GM19239 (cell line): ENCODE measurements at places on chromosomes 12 and 14.

GRCh38 chr12:24533716-24534352 is 415.1 kb downstream of the BCAT1 start:
- DNase-seq = no peak

- DNase-seq = no peak
Measured at GRCh38 chr12:12735301-12735700, 18.1 kb downstream of the CDKN1B start.

DNA sequence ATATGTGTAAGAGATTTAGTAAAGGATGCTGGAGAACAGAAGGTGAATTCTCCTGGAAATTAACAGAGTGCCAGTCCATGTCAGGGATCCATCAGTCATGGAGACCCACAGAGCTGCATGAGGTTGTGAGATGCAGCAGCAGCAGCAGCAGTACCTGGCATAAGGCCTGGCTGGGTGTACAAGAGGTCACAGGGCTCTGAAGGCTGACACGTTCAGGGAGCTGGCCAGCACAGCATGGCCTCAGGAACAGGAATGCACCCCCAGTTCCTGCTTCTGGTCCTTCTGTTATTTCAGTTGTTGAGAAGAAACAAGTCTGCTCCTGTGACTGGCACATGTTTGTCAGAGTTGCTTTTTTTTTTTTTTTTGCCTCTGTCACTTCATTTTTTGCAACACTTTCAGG is 210.8 kb downstream of the CNTN1 start:
- DNase-seq = no peak

DNA sequence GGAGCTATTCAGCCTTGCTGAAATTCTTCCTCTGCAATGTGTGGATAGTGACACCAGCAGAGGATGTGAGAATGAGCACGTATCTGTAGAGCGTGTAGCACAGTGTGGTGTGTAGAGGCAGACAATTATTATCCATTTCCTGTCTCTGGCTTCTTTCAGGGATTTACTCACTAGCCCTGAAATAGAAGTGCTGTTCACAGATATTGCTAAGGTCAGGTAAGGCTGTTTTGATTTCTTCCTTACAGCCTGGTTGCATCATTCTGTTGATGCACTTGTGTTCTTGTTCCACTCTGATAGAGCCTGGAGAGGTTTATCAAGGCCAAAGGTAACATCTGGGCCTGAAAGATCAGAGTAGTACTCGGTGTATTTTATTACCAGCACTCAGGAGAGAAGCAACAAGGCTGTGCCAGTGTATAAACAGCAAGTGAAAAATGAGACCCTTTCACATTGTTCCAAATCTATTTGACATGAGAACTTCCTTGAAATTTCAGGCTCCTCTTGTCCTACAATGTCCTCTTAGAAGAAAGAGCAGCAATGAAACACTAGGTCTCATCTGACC is 16.7 kb downstream of the ARG2 start:
- no peak for DNase-seq

DNA sequence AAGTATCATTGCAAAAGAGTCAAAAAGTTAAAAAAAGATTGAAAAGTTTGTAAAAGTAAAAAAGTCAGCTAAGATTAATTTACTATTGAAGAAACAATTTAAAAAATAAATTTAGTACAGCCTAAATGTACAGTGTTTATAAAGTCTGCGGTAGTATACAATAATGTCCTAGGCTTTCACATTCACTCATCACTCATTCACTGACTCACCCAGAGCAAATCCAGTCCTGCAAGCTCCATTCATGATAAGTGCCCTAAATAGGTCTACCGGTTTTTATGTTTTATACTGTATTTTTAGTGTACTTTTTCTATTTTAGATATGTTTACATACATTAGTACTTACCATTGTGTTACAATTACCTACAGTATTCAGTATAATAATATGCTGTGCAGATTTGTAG is 43.9 kb upstream of the ABCC9 start:
- no peak for DNase-seq

GRCh38 chr12:4246116-4246515 is 27.4 kb upstream of the CCND2 start:
- DNase-seq = no peak

DNA sequence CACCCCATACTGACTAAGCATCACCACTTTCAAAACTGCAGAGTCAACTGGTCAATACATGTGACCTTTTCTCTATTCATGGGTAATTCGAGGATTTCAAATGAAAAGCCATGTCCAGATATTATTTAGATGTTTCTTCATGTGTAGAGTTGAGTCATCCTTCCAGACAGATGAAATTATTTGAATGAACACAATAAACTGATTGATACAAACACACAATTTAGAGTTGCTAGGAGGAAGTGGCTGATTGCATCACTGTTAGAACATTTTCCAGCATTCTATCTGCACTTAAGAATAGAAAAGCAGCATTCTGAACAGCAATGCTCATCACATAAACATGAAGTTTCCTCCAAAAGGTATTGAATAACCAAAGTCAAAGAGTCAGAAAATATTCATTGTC is 273.5 kb upstream of the SOX5 start:
- no peak for DNase-seq

- no peak for DNase-seq
Measured at GRCh38 chr12:105013892-105014291, 27.8 kb downstream of the NOPCHAP1 start.

DNA sequence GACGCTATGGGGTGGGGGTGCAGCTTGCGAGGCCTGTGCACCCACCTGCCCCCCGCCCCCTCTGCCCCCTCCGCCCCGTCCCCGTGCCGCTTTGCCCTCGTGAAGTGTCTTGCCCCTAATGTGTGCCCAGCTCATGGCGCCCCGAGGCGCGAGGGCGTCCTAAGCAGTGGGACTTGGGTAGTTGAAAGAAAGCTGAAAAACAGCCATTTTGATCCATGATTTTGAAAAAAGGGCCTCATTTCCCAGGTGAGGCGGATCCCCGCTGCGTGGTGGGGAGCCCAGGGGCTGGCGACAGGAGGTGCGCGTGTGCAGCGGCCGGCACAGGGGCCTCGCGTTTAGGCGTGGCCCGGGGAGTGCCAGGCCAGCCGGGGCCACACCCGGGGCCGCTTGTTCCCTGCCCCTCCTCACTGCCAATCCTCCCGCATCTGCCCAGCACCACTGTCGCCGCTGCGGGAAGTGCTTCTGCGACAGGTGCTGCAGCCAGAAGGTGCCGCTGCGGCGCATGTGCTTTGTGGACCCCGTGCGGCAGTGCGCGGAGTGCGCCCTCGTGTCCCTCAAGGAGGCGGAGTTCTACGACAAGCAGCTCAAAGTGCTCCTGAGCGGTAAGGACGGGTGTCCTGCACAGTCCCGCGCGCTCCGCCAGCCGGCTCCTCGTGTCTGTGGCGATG is 11.8 kb downstream of the ZFYVE21 start:
- no peak for DNase-seq

DNA sequence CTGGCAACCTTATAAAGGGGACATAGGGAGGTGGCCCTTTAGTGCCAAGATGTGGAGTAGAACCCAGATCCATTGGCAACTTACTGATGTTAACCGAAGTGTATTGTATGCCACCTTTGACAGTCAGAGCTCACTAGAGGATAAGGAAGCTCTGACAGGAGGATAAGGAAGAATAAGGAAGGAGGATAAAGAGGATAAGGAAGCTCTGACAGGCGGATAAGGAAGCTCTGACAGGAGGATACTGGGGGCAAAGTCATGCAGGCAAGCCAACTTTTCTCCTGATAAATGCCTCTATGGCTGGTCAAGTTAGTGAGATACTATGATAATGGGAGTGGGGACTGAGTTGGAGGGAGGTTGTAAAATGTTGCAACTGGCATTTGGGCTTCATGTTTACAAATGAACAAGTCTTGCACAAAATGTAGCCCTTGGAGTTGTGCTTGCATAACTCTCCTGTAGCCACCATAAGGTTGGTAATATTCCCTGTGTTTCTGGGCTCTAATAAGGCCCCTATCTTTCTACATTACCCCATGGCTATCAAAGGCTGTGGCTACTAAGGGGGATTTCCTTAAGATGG is 17.7 kb upstream of the DHRS2 start:
- DNase-seq = no peak

GRCh38 chr14:57751400-57751799 is 114.5 kb downstream of the SLC35F4 start:
- DNase-seq = no peak

- no peak for DNase-seq
Measured at GRCh38 chr14:101920271-101920670, 44.1 kb upstream of the DYNC1H1 start.

- DNase-seq = no peak
Measured at GRCh38 chr12:94811611-94812010, 161.3 kb upstream of the TMCC3 start.

GRCh38 chr12:119011231-119011630 is 29.9 kb downstream of the SRRM4 start:
- DNase-seq = no peak

- no peak for DNase-seq
Measured at GRCh38 chr12:12230275-12230674, 36.6 kb downstream of the LRP6 start.

DNA sequence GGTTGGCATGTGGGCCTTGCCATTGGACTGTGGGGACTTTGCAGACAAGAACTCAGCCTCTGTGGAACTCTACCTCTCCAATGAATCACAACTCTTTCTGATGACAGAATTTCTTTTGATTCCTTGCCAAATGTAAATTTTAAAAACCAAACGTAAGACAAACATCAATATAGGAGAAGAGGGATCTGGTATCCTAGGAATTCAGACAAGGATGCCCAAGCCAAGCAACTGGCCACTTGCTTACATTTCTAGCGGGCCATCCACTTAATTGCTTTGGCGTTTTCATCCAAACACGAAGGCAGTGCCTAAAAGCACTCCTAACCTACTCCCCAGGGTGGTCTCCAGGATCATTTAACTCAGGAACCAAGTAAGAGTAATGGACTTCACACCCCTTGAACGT is 23.4 kb upstream of the RAB35 start:
- DNase-seq = no peak

DNA sequence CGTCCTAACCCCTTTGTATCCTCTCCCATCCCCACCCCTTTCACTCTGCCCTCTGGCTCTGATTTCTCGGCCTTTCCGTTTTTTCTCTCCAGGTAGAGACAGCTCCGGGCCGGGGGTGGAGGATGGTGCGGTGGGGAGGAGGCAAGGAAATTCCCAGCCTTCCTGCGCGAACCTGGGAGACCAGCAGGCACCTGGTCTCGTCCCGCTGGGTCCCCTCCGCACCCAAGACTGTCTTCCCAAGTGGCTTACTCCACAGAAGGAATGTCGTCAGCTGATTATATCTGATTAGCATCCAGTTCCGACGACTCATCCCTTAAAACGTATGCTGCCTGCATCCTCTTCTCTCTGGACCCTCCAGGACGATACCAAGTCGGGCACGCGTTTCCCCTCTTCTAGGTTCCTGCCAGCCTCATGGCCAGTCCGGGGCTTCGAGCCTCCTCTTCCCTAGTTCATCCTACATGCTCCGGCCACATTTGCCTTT is 42.2 kb upstream of the CAPRIN2 start:
- DNase-seq = no peak

DNA sequence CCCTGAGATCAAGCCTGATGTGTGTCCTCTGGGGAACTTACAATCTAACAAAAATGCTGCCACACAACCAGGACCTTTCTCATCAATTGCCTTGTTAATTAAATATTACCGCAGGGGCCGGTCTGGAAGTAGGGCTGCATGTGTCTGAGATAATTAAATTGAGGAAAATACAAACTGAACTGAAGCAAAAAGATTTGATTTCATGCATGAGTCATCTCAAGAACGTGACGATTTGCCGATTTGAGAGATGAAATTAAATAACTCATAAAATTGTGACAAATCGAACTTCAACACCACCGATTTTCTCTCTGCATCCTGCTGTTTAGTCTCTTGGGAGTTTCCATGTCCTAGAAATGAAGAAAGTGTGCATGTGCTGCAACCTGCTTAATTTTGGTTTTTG is 94.6 kb upstream of the DAAM1 start:
- no peak for DNase-seq

- DNase-seq = no peak
Measured at GRCh38 chr14:52325630-52326029, 11.5 kb downstream of the PTGER2 start.

DNA sequence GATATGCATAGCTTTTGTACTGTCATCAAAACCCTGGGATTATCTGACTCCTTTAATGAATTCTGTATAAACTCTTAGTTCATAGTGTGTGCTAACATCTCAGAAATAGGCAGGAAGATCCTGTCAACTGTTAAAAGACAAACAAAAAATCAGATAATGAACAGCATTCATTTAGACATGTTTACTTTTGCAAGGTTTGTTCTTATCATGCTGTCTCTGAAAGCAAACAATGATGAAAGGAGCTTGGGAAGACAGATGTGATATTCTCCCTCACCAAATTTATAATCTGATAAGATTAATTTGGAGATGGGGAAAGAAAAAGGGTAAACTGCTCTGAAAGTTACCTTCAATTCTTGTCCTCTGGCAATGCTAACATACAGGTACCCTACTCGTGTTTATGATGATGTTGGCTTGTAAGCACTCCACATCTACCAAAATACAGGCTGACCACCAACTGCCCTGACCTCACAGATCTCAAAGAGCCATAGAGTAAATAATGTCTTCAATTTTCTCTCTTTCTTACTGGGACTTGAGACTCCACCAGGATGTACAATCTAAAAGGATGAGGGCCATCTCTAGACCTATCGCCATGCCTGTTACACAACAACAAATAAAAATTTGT is 233.8 kb downstream of the SSPN start:
- DNase-seq = no peak

- DNase-seq = no peak
Measured at GRCh38 chr12:57620245-57620935, 9.2 kb downstream of the ARHGEF25 start.

DNA sequence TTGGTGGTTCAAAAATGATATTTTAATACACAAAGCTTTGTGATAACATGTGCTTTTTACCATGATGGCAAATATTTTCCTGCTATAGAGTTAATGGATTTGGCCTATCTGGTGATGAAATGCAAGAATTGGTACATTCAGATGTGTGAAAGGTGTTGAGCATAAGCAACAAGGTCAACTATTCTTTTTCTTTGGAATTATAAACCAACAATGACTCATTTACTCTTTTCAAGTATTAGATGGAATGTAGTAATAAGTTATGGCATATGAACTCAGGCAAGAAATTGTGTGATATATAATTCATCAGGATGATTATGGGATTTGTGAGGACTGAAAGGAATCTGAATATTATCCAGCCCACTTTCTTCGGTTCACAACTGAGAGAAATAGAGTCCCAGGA is 471.4 kb downstream of the ETNK1 start:
- no peak for DNase-seq

GRCh38 chr12:132743831-132744230 is 17.8 kb downstream of the ANKLE2 start:
- no peak for DNase-seq

DNA sequence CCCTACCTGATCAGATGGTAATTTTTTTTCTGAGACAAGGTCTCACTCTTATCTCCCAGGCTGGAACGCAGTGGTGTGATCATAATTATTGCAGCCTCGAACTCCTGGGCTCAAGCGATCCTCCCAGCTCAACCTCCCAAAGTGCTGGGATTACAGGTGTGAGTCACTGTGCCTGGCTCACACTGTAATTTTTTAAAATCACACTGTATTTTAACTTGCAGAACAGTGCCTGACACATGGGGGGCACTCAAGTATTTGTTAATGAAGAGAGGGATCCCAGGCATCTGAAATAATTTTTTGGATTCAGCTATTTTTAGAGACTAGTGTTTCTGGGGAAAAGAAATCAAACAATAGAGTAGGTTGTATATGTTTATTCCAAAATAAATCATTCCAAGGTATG is 21.7 kb downstream of the LIMA1 start:
- DNase-seq = no peak

- DNase-seq = no peak
Measured at GRCh38 chr12:105228494-105228893, 7.5 kb downstream of the APPL2 start.

- DNase-seq = no peak
Measured at GRCh38 chr14:65849091-65849490, 436.6 kb downstream of the FUT8 start.
